Cerebellar cortex (tissue), 1 donor: ENCODE measurements at places on chromosomes 16 and 17.

- no peak for DNase-seq
Observed at GRCh38 chr16:1535391-1536291, 2.2 kb downstream of the TMEM204 start.

GRCh38 chr16:87131061-87131995, 185.9 kb downstream of the C16orf95 start:
- DNase-seq, result no peak

DNA sequence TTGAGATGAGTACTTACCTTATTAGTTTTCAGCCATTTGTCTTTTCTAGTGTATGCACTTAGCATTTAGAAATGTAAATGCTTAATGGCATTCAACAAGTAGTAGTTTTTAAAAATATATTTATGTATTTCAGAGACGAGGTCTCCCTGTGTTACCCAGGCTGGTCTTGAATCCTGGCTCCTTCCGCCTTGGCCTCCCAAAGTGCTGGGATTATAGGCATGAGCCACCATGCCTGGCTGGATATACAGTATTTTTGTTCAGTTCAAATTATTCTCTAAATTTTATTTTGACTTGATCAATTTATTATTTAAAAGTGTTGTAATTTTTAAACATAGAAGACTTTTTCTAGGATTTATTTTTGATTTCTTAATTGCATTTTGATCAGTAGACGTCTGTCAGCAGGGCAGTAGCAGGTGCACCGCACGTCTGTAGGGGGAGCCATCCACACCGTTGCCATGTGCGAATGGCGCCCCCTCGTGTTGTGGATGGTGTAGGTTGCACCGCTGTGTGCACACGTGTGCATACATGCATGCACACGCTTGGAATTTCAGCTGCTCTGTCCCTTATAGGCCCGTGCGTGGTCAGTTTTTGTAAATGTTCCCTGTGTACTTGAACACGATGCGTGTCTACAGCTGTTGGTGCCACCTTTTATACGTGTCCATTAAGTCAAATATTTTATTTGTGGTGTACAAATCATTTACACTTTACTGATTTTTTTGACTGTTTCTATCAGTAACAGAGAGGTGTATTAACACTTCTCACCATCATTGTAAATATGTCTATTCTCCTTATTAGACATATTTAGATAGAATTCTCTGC, 30.6 kb downstream of the RPTOR start:
- DNase-seq, result peak; percentile 81

DNA sequence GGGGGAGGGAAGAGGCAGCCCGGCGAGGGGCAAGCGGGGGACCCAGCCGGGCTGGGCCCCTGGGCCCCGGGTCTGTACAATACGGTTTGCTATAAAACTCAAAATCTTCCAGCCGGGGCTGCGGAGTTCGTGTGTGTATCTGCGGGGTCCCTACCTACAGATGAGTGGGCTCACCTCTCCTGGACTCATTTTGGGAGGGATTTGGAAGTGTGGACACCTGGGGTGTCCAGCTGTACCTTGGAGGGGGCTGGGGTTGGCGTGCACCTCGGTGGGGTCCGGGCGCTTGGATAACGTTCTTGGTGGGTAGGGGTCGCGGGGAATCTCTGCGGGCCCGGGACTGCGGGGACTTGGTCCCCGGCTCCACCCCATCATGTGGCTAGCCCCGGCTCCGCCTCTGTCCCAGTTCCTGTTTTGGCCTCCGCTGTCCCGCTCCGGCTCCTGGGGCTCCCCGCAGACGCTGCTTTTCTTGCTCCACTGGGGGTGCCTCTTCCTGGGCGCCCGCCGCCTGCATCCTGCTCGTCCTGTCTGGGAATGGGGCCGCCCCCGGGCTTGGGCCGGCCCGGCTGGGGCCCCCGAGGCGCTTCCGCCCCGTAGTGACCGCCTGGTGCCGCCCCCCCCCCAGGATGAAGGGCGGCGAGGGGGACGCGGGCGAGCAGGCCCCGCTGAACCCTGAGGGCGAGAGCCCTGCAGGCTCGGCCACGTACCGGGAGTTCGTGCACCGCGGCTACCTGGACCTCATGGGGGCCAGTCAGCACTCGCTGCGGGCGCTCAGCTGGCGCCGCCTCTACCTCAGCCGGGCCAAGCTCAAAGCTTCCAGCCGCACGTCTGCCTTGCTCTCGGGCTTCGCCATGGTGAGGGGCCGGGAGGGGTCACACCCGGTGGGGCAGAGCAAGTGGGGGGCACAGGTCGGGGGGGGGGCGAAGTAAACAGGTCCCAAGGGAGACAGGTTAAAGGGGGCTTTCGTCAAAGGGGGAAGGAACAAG, at the start of gene ORAI3:
Gene ORAI3 (plus strand): TSS at position 402 of the 983 bp plus-strand sequence. CDS start 222 bp downstream, at position 624.
- DNase-seq, result peak; percentile 71

DNA sequence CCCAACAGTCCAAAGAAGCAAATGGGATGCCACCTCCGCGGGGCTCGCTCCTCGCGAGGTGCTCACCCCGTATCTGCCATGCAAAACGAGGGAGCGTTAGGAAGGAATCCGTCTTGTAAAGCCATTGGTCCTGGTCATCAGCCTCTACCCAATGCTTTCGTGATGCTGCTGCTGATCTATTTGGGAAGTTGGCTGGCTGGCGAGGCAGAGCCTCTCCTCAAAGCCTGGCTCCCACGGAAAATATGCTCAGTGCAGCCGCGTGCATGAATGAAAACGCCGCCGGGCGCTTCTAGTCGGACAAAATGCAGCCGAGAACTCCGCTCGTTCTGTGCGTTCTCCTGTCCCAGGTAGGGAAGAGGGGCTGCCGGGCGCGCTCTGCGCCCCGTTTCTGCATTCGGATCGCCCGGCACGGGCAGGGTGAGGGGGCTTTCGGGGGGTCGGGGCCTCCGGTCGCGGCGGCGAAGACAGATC, at the start of gene CDH13:
Gene CDH13 (plus strand): TSS at position 179 of the 471 bp plus-strand sequence.
- DNase-seq, result no peak

- DNase-seq, result no peak
Observed at GRCh38 chr16:81374550-81374949, 59.8 kb downstream of the GAN start.

DNA sequence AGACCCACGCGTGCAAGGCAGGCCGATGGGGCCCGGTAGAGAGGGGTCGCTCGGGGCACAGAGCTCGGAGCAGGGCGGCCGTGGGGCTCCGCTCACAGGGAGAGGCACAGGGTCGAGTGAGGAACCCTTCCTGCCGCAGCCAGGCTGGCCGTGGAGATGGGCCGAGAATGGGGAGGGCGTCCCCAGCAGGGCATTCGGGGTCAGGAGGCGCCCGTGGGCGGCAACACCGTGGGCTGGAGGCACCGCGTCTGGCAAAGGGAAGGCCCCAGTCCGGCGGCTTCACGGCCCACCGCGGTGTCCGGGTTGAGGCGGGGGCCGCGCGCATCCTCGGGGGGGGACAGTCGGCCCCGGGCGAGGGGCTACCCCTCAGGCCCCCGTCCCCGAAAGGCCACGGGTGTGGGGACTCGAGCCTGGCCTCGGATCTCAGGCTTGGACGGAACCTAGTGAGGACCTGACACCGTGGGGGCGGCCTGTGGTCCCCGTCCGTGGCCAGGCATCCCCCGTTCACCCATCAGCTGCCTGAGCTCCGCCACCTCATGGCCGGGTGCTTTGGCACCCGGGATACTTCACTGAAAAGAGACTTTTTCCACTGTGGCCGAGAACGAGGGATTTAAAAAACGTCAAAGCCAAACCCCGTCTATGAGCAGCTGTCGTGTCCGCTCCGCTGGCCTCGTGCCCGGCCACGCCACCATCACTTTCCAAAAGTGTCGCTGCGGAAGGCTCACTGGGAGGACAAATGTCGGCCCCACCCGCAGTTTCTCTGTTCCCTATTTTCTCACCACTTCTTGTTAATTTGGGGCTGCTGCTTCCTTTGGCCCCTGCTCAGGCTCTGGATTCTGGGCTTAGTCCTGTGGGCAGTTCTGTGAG, 73.6 kb downstream of the METRNL start:
- peak; percentile 56 for DNase-seq

GRCh38 chr16:24834459-24835335, 11.1 kb upstream of the SLC5A11 start:
- DNase-seq, result peak; percentile 48

GRCh38 chr17:29677221-29677791, 54.6 kb upstream of the CORO6 start:
- no peak for DNase-seq

DNA sequence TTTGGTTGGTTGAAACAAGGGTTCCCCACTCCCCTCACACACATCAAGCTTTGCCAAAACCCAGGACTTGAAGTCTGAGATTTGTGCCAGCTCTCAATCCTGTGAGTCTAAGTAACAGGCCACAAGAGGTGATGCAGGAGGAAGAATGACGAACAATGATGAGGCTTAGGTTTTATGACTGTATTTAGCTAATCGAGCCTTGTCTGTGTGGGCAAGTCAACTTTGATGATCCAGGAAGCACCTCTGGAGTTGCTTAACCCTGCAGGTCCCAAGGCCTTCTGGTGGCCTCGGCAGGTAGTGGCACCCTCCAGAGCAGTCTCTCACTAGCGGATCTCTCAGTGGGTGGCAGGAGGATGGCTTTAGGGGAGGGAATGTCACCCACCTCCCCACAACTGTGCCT, 28.7 kb downstream of the CDK5RAP3 start:
- peak; percentile 70 for DNase-seq

- DNase-seq, result no peak
Observed at GRCh38 chr17:13297183-13297582, 279.4 kb upstream of the ELAC2 start.

GRCh38 chr17:81044764-81045589, 10.0 kb downstream of the BAIAP2 start:
- DNase-seq, result peak; percentile 82

- DNase-seq, result no peak
Observed at GRCh38 chr17:40779181-40779909, 3.0 kb downstream of the KRT27 start.

- DNase-seq, result peak; percentile 83
Observed at GRCh38 chr16:89909777-89910716, 8.6 kb upstream of the MC1R start.

GRCh38 chr16:89319886-89320781, 102.6 kb downstream of the ZNF778 start:
- no peak for DNase-seq

- DNase-seq, result no peak
Observed at GRCh38 chr17:13441873-13442272, 159.9 kb downstream of the HS3ST3A1 start.

DNA sequence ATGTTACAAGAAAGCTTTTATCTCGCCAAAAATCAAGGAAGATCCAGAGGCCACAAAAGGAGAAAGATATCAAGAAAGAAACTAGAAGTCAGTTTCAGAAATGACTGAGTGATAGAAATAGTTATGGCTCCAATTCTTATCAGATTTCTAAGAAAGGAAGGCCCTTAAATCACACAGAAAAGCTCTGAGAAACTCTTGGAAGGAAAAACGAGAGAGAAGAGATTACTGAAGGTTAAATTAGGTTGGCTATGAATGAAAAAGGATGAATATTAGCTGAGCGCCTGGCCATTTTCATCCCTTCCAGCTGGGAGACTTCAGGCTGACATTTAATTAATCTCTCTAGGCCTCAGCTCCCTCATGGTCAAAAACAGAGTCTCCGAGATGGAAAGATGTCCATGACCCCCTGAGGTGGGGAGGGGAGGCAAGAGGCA, 72.3 kb downstream of the CYTH1 start:
- DNase-seq, result no peak

DNA sequence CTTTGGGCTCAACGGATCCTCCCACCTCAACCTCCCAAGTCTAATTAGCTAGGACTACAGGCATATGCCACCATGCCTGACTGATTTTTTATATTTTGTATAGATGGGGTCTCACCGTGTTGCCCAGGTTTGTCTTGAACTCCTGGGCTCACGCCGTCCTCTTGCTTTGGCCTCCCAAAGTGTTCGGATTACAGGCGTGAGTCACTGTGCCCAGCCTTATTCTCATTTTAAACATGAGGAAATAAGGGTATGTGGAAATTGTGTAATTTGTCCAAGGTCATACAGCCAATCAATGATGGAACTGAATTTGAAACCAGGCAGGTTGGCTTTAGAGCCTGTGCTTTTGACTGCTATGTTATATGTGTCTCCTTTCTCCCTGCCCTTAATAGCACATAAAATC, 27.4 kb upstream of the AQP8 start:
- no peak for DNase-seq

- DNase-seq, result no peak
Observed at GRCh38 chr17:45106096-45106495, 26.2 kb downstream of the PLCD3 start.

GRCh38 chr17:73693071-73693470, 48.8 kb upstream of the SDK2 start:
- no peak for DNase-seq

GRCh38 chr17:30187573-30187972, 47.9 kb downstream of the SLC6A4 start:
- DNase-seq, result no peak

GRCh38 chr16:86042996-86043725, 144.2 kb downstream of the IRF8 start:
- no peak for DNase-seq

GRCh38 chr16:78439646-78440045, 340.2 kb downstream of the WWOX start:
- no peak for DNase-seq

DNA sequence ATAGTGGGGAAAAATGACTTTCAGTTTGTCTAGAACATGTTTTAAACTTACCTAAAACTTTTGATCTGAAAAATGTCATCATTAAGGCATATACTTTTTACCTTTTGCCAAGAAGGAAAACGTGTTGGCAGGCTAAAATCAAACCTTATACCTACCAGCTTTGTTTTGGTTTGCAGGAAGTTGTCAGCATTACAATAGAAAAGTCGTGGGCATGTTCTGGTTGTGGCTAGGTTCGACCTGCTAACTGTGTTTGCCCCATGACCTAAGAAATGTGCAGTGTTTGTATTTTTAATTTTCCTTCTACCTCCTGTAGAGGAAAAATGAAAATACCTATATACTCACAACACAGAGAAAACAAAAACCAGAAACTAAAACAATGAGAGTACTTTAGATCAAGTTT, 13.0 kb downstream of the SKAP1 start:
- no peak for DNase-seq

DNA sequence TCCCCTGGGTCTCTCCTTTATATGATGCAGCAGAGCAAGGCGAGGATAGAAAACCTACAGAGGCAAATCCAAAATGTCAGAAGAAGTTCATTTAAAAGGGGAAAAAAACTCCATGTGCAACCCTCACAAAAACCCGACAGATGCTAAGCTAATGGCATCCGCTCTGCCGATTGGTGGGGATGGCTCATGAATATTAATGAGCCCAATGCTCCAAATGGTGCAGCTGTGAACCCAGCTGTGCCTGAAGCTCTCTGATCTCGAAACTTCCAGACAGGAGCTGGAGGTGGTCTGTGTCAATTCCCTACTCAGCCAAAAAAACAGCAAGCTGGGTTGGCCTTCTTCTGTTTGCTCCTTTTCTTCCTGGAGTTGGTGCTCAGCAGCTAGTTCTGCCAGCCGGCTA, 15.5 kb downstream of the SNX11 start:
- DNase-seq, result no peak

DNA sequence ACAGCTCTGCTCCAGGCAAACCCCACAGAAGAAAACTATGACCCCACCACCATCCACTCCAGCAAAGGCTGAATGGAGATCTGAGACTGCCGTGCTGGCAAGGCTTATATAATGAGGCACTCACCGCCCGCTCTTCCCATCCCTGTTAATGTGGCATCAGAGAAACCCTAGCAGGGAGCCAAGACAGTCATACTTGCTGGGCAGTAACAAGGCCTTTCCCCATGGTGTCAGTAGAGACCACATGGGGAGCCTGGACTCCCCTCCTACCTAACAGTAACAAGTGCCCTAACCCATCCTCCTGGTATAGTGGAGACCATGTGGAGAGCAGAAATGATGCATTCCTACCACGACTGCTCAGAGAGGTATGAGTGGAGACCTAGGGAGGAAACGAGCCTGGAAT, 235.2 kb downstream of the C16orf78 start:
- DNase-seq, result no peak

- DNase-seq, result no peak
Observed at GRCh38 chr17:77327181-77327565, 186.4 kb downstream of the SEC14L1 start.
